ENCODE measurements at places on chromosomes 5 and 9. TPM values are rescaled to one million over a fixed set of nuclear protein-coding genes. Genes with fewer than 3 reads are reported as not detected.

- no peak for DNase-seq
Observed at GRCh38 chr9:108041551-108041950, 552.0 kb upstream of the KLF4 start.

GRCh38 chr9:133986061-133986460 lies 6.1 kb downstream of the VAV2 start:
- DNase-seq: no peak

DNA sequence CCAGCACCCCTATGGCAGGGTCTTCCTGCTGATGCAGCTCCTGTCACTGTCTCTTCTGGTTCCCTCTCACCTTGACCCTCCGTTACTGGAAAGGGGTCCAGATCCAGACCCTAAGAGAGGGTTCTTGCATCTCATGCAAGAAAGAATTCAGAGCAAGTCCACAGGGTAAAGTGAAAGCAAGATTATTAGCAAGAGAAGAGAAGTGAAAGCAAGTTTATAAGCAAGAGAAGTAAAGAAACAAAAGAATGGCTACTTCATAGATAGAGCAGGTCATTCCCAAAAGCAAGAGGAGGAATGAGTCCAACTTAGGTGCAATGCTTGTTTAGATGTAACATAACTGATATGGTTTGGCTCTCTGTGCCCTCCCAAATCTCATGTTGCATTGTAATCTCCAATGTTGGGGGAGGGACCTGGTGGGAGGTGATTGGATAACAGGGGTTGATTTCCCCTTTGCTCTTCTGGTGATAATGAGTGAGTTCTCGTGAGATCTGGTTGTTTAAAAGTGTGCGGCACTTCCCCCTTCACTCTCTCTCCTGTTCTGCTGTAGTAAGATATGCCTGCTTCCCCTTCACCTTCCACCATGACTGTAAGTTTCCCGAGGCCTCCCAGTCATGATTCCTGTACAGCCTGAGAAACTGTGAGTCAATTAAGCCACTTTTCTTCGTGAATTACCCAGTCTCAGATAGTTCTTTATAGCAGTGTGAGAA lies 183.3 kb downstream of the MED10 start:
- peak; percentile 53 for DNase-seq

DNA sequence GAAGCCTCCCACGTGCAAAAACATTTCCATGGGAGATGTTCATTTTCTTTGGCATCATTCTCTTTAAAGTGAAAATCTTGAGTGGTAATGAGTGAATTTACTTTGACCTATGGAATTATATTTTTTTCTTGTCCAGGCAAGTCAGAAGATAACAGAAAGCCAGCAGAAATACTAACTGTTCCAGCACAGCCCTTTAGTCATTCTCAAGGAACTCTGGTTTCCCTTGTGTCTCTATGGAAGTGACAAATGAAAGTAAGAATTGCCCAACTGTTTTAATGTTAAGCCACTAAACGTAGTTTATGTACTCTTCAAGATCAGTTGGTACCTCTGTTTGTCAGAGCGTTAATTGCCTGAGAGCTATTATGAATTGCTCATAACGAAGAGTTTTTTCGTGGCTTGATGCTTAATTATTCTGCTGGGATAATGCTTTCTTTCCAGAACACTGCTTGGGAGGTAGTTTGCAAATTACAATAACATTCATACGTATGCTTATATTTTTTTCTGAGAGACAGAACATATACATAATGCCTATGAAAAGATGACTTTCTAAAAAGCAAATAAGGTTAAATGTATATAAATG lies 84.5 kb upstream of the CER1 start:
- no peak for DNase-seq

DNA sequence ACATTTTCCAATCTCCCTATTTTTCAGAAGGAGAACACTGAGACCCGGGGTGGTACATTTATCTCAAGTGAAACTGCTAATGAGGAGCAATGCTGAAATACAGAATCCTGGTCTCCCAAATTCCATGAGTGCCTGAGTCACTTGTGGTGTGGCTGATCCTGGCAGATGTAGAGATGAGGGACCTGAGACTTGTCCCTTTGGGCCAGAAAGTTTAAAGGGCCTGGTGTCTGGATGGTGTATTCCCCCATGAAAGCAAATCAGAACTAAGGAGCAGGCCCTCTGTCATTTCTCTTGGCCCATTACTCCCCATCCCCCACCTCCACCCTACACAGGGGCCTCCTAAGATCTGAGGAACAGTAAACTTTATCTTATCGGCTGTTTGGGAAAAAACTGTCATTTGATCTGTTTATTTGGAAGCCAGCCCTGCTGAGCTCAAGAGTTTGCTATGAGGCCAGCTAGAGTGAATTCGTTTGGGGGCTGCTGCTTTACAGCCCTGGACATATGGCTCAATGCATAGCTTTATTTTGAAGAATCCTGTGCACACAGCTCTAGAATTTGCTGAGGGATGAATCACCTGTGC lies 140.3 kb downstream of the LHFPL2 start:
- DNase-seq: no peak

DNA sequence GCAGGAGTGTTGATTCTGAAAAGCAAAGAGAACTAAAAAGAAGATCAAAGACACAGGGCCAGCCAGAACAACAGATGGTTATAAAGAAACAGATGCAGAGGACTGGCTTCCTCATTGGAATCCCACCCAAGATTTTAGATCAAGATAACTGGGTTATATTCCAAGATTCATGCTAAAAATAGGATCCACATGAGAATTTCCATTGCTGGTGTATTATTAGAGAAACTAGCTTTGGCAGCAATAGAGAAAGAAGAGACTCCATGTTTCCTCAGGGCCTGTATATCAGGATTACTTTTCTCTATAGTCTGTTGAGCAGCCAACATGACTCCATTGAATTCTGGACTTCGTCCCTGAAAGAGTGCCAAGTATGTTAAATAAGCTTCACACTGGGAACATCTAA lies 367.3 kb downstream of the TUSC1 start:
- DNase-seq: no peak

DNA sequence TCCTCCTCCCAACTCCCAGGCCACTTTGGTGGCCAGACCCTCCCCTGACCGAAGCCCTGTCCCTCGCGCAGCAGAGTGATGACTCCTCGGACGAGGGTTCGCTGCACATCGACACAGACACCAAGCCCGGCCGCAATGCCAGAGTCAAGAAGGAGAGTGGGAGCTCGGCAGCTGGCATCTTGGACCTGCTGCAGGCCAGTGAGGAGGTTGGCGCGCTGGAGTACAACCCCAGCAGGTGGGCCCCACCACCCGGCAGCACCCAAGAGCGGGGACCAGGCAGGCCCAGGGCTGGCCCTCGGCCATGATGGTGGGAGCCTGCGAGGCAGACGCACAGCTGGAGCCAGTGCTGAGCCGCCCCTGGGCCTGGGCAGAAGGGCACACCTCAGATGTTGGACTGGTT lies 90.6 kb downstream of the PHF2 start:
- DNase-seq: no peak

- DNase-seq: no peak
Observed at GRCh38 chr9:69602773-69603172, 69.4 kb downstream of the APBA1 start.

GRCh38 chr9:29241320-29241719 lies 1668.0 kb upstream of the C9orf72 start:
- DNase-seq: no peak

- DNase-seq: no peak
Observed at GRCh38 chr9:127722055-127722745, 6.3 kb downstream of the TTC16 start.

- no peak for DNase-seq
Observed at GRCh38 chr9:96071815-96072124, 196.3 kb downstream of the ERCC6L2 start.

GRCh38 chr9:117763314-117763713 lies 59.1 kb downstream of the TLR4 start:
- no peak for DNase-seq

- DNase-seq: no peak
Observed at GRCh38 chr5:6396043-6396442, 17.7 kb upstream of the MED10 start.

DNA sequence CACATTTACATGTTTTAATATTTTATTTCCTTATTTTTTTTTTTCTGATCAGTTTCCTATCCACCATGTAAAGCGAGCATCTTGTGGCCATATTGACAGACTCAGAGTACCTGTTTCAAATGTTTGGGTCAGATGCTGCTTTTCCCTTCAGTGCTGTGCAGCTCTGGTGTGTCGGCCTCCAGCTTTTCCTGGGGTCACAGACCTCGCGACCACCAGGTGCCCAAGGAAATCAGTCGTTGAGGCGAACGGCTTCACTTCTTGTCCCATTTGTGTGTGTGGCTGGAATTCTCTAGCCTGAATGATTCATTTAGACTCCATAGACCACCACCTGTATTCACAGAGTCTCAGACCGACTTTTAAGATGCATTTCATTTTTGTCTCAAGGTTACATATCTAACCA lies 166.9 kb upstream of the SPRY4 start:
- no peak for DNase-seq

The FCN2 gene
- not detected for total RNA-seq

The SDHA gene
- 124 TPM for total RNA-seq

The CDH9 gene
- total RNA-seq: not detected

The GABRA6 gene
- total RNA-seq: not detected

The PITX1 gene
- total RNA-seq: 8.7 TPM

The LCN12 gene
- total RNA-seq: not detected

The FAM81B gene
- not detected for total RNA-seq

The MUSK gene
- total RNA-seq: 7.3 TPM

The MEGF10 gene
- 2.9 TPM for total RNA-seq

The NUTM2G gene
- not detected for total RNA-seq
